ENCODE measurements at places on chromosomes 3 and 15.

- DNase-seq: no peak
These were observed 11.1 kb downstream of the CD80 start for GRCh38 chr3:119548341-119548740.

DNA sequence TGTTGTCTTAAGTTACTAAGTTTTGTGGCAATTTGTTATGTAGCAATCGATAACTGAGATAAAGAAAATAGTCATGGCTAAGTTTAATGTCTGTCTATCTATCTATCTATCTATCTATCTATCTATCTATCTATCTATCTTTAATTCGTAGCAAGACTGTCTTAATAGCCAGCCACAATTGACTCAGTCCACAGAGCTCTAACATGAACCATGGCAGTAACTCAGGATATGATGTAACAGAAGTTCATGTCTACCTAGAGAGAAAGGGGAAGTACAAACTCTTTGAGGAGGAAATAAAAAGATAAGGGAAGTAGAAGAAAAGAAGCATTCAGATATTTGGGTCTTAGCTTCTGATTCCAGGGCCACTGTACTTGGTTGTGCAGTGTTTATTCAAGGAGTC is 61.5 kb upstream of the FNDC3B start:
- DNase-seq: no peak

GRCh38 chr15:87369269-87369668 is 887.3 kb downstream of the NTRK3 start:
- DNase-seq: no peak

DNA sequence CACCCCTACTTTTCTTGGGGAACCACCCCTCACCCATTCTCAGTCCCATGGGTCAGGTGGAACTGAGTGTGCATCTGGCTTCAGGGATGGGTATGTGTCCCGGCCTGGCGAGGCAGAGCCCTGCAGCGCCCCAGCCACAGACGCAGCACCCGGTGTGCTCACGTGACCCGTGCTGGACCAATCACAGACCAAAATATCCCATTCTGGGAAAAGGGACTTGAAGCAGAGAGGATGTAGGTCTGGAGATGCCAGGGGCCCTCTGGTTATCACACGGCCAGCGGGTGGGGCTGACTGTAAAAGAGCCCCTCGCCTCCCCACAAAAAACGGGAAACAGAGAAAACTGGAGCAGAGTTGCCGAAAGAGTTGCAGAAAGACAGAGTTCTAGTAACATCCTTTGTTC is 138.0 kb upstream of the RAD18 start:
- DNase-seq: no peak

GRCh38 chr15:50484781-50485180 is 60.6 kb downstream of the USP8 start:
- no peak for DNase-seq

- DNase-seq: no peak
These were observed 215.9 kb downstream of the BBX start for GRCh38 chr3:107738486-107739183.

- DNase-seq: no peak
These were observed 3.0 kb upstream of the NGRN start for GRCh38 chr15:90262426-90262825.

GRCh38 chr3:114242947-114243346 is 5.6 kb upstream of the ZNF80 start:
- DNase-seq: no peak

DNA sequence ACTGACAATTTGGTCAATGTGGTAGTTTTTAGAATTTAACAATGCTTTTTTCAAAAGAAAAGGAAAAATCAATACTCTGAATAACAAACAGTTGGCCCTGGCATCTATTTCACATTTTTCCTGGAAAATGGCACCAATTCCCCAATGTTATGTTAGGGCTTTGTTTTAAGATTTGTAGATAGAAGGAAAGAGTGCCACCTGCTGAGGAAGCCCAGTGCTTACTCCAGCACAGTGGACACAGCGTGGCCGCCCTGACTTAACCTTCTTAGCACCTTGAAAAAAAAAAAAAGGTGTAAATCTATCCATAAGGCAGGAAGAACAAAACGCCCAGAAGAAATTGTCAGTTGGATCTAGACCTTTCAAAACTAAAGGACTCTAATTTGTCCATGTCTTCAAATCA is 110.7 kb upstream of the CNTN4 start:
- DNase-seq: no peak

GRCh38 chr3:139123377-139124095 is 78.8 kb upstream of the PRR23C start:
- no peak for DNase-seq

GRCh38 chr3:42072831-42073301 is 18.3 kb upstream of the TRAK1 start:
- DNase-seq: no peak

- DNase-seq: no peak
These were observed 109.2 kb downstream of the EEFSEC start for GRCh38 chr3:128262457-128262856.

GRCh38 chr3:66956742-66957141 is 41.4 kb upstream of the KBTBD8 start:
- DNase-seq: no peak

DNA sequence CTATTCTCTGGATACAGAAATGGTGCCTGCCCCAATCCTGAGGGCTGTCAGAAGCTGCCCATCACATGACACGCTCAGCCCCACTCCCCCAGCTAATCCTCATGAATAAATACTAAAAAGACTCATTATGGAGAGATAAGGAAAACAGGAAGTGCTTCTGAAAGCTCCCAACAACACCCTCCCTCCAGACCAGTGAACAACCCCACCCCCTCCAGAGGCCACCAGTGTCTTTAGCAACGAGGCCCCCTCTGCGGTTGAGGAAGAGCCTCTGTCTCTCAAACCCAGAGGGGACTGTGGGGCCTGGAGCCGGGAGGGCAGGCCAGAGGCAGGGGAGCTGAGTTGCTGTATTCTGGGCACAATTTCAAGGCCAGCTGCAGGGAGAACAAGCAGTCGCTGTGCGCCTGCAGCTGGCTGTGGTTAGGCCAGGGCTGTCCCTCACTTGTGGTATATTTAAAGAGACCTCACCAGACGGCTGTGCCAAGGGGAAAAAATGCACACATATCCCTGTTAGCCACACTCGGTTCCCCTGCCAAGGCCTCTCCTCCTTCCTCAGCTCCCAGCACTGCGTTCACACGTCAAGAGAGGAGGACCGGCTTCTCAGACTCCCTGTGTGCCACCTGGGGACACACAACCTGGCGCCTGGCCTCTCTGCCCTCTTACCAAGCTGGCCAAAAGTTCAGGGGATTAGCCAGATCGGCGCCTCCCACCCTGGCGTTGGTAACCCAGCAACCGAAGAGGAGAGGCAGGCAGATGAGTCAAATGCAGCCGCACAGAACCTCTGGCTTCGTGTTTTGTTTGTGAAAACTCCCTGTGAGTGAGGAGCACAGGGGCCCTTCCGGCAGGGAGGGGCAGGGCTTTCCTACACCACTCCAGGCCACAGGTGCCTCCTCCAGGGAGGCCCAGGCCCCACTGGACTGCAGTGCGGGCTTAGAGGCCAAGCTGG is 101.2 kb upstream of the ETV5 start:
- DNase-seq: no peak

DNA sequence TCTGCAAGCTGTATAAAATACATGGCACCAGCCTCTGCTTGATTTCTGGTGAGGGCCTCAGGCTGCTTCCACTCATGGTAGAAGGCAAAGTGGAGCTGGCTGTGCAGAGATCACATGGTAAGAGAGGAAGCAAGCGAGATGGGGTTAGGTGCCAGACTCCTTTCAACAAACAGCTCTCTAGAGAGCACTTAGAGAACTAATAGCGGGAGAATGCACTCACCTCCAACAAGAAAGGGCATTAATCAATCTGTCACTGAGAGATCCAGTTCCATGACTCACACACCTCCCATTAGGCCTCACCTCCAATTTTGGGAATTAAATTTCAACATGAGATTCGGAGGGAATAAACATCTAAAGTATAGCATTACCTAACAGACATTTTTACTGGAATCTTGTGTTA is 644.1 kb upstream of the ARRDC4 start:
- DNase-seq: no peak
